ENCODE measurements at places on chromosomes 7 and 10.

DNA sequence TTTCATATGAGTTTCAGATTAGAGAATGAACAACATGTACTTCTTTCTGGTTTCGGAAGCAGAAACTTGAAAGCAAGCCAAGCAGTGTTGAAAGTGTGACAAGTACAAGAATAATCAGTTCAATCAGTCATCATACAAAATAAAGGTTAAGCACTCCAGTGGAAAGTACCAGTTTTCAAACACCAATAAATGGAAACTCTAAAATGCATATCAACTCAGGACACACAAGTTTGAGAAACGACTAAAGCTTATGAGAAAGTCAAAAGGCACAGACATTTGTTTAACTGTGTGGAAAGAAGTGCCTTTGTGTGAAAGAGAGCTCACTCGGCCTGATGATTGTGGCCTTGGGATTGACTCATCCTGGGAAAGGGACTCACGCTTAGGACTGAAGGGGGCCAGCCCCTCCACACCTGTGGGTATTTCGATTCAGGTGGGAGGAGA, 60.6 kb upstream of the AKR1C1 start:
- no peak for DNase-seq

DNA sequence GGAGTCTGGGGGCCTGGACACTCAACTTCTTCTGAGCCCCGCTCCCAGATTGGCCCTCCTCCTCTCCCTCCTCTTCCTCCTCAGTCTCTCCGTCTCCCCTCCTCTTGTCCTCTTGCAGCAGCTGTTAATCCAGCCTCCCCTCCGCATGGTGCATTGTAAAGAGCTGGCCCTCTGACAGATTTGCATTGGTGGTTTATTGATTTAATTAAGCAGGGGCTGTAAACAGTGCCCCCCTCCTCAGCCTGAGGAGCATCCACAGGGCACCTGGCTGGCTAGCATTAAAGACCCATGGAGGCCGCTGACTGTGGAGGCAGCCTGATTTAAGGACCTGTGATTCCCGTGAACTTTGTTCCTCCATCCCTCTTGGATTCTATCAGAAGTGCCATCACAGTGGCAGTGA, 28.9 kb upstream of the PCBD1 start:
- DNase-seq, result no peak

GRCh38 chr7:103094102-103094501, 19.2 kb downstream of the ARMC10 start:
- DNase-seq, result no peak

DNA sequence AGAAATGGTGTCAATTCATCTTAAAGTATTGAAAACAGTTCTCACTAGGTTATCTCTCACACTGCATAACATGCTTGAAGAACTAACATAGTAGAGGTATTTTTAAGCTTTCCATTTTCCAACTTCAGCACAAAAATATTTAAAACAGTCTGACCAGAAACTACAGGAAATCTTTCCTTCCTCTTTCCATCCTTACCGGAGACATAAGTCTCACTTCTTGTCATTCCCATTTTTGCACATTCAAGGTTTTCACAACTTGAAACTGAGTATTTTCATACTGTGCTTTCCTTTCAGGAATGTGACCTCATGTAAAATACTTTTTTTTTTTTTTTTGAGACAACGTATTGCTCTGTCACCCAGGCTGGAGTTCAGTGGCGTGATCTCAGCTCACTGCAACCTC, 45.2 kb downstream of the ARHGAP12 start:
- DNase-seq, result no peak

Data from SJSA1 (cell line).